ENCODE measurements at places on chromosomes 3 and 15.

GRCh38 chr3:42509111-42509510 lies 6.7 kb downstream of the VIPR1 start:
- no peak for DNase-seq

DNA sequence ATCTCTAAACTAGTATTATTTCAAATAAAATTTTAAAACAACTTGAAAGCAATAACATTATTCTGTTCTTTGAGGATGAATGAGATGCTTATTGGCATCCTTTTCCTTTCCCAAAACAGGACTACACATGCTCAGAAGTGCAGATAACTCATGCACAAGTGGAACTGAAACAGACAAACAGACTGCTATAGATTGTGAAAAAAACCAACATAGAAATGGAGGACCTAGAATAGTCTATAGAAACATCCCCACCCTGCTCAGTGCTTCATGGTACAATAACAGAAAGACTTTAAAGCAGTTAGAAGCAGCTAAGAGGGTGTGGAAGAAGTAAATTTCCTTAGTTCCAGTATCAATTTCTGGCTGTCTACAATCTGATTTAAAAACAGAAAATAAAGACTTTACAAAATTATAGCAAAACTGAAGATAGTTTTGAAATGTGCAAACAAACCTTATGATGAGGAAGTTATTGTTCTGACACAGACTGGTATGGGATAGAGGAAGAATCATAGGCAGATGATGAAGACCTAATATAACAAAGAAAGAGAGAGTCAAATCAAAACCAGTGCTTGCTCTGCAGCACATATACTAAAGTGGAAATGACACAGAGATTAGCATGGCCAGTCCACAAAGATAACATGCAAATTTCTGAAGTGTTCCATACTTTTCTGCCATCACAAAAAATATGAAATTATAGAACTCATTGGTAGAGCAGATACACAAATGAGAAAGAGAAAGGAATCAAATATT lies 1025.4 kb downstream of the SQOR start:
- no peak for DNase-seq

DNA sequence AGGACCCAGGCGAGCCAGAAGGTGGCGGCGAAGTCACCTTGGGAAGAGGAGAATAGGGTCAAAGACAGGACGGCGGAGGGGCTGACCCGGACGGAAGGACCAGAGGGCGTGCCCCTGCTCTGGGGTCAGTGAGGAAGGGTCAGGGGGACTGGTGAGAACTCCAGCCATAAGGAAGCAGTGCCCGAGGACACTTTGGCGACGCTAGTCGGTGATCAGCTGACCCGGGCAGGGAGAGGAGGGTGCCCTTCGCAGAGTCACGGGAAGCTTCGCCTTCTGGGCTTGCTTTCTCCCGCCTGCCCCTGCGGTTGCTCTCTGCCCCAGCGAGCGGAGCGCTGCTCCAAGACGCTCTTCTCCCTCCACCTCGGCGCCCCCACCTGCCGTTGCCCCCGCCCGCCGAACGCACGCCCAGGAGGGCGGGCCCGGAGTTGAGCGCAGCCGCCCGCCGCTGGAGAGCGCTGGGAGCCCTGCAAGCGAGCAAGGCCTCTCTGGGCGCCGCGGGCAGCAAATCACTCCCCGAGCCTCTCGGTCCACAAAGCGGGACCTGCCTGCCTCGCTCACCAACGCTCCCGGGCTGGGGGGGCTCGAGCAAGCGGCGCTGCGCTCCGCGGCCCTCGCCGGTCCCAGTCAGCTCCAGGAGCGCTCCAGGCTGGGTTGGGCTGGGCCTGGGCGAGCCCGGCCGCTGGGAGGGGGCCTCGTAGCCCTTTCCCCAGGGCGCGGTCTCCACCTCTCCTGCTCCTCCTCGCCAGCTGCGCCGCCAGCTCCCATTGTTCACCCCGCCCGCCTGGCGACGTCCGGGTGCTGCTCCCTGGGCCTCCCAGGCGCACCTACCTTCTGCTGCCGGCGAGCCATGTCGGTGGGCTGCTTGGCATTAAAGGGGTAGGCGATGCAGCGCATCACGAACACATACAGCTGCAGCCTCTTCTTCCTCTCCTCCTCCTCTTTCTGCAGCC lies 1.2 kb downstream of the CADPS start:
- DNase-seq = peak; percentile 78

- DNase-seq = no peak
Observed at GRCh38 chr3:151011427-151011826, 38.9 kb upstream of the CLRN1 start.

DNA sequence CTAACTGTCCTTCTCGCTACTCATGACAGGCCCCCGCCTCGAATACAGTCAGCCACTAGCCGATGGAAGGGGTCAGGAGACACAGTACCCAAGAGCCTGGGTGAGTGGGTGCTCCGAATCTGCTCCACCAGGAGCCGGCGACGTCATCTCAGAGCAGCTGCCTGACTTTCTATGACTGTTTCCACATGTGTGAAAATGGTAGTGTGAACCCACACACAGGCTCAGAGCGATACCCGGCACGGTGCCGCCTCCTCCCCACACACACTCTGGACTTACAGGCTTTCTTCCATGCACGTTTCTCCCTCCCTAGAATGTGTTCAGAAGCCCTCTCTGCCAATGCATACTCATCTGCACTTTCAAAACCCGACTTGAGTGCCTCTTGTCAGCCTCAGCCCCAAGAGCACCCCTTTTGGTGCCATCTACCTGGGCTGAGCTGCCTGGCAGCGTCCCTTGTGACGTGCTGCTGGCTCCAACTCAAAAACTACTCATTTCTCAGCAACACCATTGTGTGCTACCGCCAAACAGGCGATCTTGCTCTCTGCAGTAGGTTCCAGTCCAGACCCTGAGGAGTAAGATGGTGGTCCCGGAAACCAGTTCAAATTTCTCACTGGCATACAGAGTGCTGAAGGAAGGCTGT lies 29.7 kb downstream of the VGLL4 start:
- DNase-seq = no peak

Measured in right cardiac atrium (tissue), 5 donors.